ENCODE measurements at places on chromosomes 4 and X. TPM values are rescaled to one million over a fixed set of nuclear protein-coding genes. Genes with fewer than 3 reads are reported as not detected.

Gene STOX2
- total RNA-seq: 104 TPM

Gene F9
- total RNA-seq: not detected

Gene TACC3
- 45.3 TPM for total RNA-seq

DNA sequence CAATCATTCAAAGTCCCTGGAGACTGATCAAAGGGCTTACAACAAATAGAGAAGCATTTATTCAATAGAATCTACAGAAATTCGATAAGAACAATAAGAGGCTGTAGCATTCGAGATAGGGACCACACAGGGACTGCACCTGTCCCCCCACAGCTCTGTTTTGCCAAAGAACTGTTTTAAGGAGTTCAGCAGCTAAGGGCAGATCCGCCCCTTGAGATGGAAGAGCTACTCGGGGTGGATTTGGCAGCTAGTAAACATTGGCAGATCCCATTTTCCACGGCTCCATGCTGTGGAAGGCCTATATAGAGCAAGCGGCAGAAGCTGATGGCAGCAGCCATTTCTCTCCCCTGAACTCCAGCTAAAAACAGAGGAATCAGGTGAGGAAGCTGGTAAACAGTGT lies 75.7 kb downstream of the GPR82 start:
- no peak for DNase-seq

GRCh38 chr4:4595252-4595651 lies 53.4 kb upstream of the STX18 start:
- no peak for DNase-seq

All from mesothelial cell of epicardium (in vitro differentiated cells).